Glutamatergic neuron (in vitro differentiated cells): ENCODE measurements at places on chromosomes 13 and 19. TPM values are rescaled to one million over a fixed set of nuclear protein-coding genes. Genes with fewer than 3 reads are reported as not detected.
A peak's percentile ranks its signal among the peaks of the same experiment; 100 is the strongest.

STOML3 gene
- not detected for total RNA-seq

GRCh38 chr13:51688937-51689662 lies 104.8 kb downstream of the WDFY2 start:
- no peak for DNase-seq
- no peaks in the 10 kb centered on the region for H3K36me3 ChIP-seq
- H3K4me3 ChIP-seq = peak overlapping the region; percentile 71
- peak overlapping the region; percentile 94 for H3K27ac ChIP-seq
- peaks cover 3% of the 10 kb centered on the region for H3K27me3 ChIP-seq

GRCh38 chr13:99003186-99003585 lies 25.3 kb upstream of the DOCK9 start:
- DNase-seq = no peak
- no peaks in the 10 kb centered on the region for H3K4me1 ChIP-seq
- no peak overlapping the region for H3K4me3 ChIP-seq
- H3K27ac ChIP-seq = no peak overlapping the region
- H3K27me3 ChIP-seq = peaks cover 3% of the 10 kb centered on the region
- H3K36me3 ChIP-seq = no peaks in the 10 kb centered on the region

DNA sequence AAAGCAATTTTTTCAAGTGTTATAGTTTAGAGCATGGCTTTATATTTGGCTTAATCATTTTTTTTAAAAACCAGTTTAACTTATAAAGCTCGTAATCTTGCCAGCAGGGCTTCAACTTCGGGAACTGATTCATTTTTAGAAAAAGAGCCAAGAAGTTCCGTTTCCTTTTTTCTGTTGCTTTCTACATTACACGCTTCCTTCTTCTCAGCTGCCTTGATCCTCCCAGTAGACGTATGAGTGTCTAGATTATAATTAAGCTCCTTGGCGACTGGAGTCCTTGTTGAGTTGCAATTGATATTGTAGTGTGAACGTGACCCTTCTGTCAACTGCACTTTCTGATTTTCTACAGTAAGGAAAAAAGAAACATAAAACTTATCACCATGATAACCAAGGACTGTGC lies 497.2 kb downstream of the DIAPH3 start:
- no peaks in the 10 kb centered on the region for H3K27me3 ChIP-seq
- H3K4me1 ChIP-seq = peaks cover 10% of the 10 kb centered on the region
- no peak overlapping the region for H3K4me3 ChIP-seq
- peak overlapping the region; percentile 20 for H3K27ac ChIP-seq

GRCh38 chr13:27076421-27076820 lies 95.2 kb downstream of the USP12 start:
- peaks cover 13% of the 10 kb centered on the region for H3K4me1 ChIP-seq
- H3K27me3 ChIP-seq = no peaks in the 10 kb centered on the region
- DNase-seq = no peak
- H3K36me3 ChIP-seq = no peaks in the 10 kb centered on the region
- no peak overlapping the region for H3K4me3 ChIP-seq
- H3K27ac ChIP-seq = no peak overlapping the region

DNA sequence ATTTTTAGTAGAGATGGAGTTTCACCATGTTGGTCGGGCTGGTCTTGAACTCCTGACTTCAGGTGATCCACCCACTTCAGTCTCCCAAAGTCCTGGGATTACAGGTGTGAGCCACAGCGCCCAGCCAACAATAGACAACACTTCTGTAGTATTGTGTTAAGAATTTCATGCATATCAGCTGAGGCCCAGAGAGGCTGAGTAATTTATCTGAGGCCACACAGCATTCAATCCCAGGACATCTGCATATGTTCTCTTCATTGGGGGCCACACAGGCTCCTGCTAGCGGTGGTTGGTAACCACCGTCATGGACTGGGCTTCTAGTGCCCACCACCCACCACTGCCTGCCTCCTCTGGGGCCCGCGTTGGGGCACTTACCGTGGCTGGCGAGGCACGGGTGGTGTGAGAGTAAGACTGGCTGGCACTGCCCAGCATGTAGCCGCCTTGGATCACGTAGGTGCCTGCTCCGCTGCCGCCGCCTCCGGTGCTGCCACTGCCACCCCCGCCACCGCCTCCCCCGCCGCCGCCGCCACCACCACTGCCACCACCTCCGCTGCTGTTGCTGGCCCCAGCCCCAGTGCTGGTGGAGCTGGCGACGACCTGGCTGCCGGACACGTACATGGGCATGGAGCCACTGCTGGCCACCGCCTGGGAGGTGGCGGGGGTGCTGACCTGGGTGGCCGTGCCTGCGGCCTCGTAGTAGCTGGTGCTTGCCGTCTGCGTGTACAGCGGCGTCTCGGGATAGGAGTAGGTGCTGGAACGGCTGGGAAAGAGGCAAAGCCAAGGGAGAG lies 20.3 kb downstream of the DCAF15 start:
- peaks cover 3% of the 10 kb centered on the region for H3K36me3 ChIP-seq
- H3K27ac ChIP-seq = no peak overlapping the region
- no peak for DNase-seq
- H3K4me3 ChIP-seq = no peak overlapping the region
- H3K27me3 ChIP-seq = peaks cover 6% of the 10 kb centered on the region

GRCh38 chr13:60757501-60758215 lies 360.6 kb downstream of the TDRD3 start:
- H3K4me1 ChIP-seq = peaks cover 4% of the 10 kb centered on the region
- DNase-seq = no peak
- H3K4me3 ChIP-seq = no peak overlapping the region
- H3K27me3 ChIP-seq = no peaks in the 10 kb centered on the region

- no peak overlapping the region for H3K4me3 ChIP-seq
- no peak overlapping the region for H3K27ac ChIP-seq
- no peaks in the 10 kb centered on the region for H3K36me3 ChIP-seq
- DNase-seq = no peak
- H3K27me3 ChIP-seq = peaks cover 1% of the 10 kb centered on the region
- H3K4me1 ChIP-seq = peaks cover 6% of the 10 kb centered on the region
Measured at GRCh38 chr13:50587115-50587514, 256.4 kb downstream of the DLEU7 start.

DNA sequence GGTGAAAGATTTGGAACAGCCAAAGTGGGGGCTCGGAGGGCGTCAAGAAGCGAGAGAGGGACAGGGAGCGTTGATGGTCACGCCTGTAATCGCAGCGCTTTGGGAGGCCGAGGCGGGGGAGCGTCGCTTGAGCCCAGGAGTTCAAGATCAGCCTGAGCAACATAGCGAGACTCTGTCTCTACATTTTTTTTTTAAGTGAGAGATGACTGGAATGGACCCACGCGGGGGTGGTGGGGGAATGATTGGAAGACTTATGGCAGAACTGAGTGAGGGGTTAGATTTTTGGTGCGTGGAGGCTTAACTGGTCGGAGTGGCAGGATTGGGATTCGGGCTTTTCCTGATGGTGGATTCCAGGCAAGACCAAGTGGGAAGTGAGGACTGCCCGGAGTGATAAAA lies 725 bp downstream of the PSMD8 start:
- peaks cover 5% of the 10 kb centered on the region for H3K36me3 ChIP-seq
- H3K4me3 ChIP-seq = peak overlapping the region; percentile 97
- DNase-seq = no peak
- H3K27me3 ChIP-seq = peaks cover 9% of the 10 kb centered on the region
- peaks cover 13% of the 10 kb centered on the region for H3K4me1 ChIP-seq
- peak overlapping the region; percentile 93 for H3K27ac ChIP-seq

ZNF808 gene
- total RNA-seq = 32.6 TPM

GRCh38 chr13:79404361-79404760 lies 1.7 kb downstream of the RBM26 start:
- DNase-seq = no peak
- H3K36me3 ChIP-seq = no peaks in the 10 kb centered on the region
- H3K4me1 ChIP-seq = peaks cover 13% of the 10 kb centered on the region
- peaks cover 2% of the 10 kb centered on the region for H3K27me3 ChIP-seq

DNA sequence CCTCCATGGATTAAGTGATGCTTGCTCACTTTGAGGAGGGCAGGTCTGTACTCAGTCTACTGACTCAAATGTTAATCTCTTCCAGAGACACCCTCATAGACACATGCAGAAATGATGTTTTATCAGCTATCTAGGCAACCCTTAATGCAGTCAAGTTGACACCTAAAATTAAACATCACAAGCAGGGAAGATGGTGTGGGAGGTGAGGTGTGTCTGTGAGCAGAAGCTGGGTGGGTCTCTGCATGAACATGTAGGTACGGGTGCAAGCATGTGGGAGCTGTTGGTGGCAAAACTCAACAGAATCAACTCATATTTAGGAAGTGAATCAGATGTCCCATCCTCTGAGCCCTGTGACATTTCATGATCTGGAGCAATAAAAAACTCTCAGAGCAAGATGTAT lies 249.2 kb upstream of the SGCG start:
- H3K27ac ChIP-seq = no peak overlapping the region
- H3K27me3 ChIP-seq = peaks cover 2% of the 10 kb centered on the region
- H3K4me1 ChIP-seq = no peaks in the 10 kb centered on the region
- no peak overlapping the region for H3K4me3 ChIP-seq
- no peaks in the 10 kb centered on the region for H3K36me3 ChIP-seq

- no peak overlapping the region for H3K27ac ChIP-seq
- H3K4me3 ChIP-seq = no peak overlapping the region
- no peaks in the 10 kb centered on the region for H3K27me3 ChIP-seq
- no peaks in the 10 kb centered on the region for H3K4me1 ChIP-seq
- DNase-seq = no peak
Measured at GRCh38 chr13:26155568-26155967, 66.5 kb downstream of the RNF6 start.
